ENCODE measurements at places on chromosomes 7 and 10. TPM values are rescaled to one million over a fixed set of nuclear protein-coding genes. Genes with fewer than 3 reads are reported as not detected.

DNA sequence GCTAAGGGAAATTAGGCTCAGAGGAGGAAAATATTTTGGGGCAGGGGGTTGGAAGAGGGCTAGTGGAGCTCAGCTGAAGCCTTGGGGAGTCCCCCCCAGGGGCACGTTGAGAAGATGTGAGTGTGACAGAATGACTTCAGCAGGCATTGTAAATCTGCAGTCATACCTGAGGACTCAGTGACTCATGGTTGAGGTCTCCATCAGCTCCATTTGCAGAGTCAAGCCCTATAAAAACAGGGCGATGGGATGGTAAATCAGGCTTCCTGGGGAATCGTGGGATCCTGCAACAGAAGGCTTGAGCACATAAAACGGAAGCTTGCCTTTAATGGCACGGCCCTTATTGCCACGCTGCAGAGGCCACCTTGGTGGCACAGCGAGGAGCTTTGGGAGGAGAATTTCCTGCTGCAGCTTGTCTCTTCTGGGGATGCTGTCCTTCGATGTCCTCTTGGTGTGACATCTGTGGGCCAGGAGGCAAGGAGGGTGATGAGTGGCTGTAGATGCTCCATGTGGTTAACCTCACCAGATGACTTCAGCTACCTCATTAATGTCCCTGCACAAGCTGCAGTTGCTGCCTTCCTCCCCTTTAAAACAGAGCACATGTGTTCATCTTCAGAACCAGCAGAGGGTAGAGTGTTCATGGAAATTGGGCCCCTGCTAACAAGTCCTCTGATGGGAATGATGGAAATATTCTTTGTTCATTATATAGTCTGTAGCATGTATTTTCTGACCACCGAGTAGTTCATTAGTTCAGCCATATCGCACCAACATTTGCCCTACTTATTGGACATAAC is 285.9 kb downstream of the LRMDA start:
- DNase-seq = no peak

- no peak for DNase-seq
Measured at GRCh38 chr7:2437537-2438148, 34.2 kb downstream of the CHST12 start.

GRCh38 chr7:1679966-1680730 is 10.1 kb downstream of the ELFN1 start:
- DNase-seq = no peak

- DNase-seq = no peak
Measured at GRCh38 chr7:4080954-4081353, 601.1 kb upstream of the FOXK1 start.

- no peak for DNase-seq
Measured at GRCh38 chr10:29617880-29618340, 16.9 kb downstream of the SVIL start.

DNA sequence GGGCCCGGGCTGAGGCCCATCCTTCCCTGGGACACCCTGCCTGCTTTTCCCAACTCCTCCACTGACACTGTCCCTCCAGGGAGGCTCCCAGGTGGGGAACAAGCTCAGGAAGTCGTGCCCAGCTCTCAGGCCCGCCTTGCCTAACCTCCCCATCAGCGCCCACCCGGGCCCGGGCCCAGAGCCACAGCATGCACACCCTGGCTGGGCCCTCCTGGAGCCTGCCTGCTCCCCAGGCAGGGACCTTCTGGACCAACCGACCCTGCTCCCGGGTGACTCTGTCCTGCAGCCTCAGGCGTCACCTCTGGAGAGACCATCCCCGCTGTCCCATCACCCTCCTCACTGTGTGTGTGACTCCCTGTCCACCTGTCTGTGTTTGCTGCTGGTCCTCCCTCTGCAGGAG is 1.8 kb upstream of the TMEM184A start:
- DNase-seq = no peak

- DNase-seq = no peak
Measured at GRCh38 chr10:13751191-13751764, 164.5 kb downstream of the PRPF18 start.

DNA sequence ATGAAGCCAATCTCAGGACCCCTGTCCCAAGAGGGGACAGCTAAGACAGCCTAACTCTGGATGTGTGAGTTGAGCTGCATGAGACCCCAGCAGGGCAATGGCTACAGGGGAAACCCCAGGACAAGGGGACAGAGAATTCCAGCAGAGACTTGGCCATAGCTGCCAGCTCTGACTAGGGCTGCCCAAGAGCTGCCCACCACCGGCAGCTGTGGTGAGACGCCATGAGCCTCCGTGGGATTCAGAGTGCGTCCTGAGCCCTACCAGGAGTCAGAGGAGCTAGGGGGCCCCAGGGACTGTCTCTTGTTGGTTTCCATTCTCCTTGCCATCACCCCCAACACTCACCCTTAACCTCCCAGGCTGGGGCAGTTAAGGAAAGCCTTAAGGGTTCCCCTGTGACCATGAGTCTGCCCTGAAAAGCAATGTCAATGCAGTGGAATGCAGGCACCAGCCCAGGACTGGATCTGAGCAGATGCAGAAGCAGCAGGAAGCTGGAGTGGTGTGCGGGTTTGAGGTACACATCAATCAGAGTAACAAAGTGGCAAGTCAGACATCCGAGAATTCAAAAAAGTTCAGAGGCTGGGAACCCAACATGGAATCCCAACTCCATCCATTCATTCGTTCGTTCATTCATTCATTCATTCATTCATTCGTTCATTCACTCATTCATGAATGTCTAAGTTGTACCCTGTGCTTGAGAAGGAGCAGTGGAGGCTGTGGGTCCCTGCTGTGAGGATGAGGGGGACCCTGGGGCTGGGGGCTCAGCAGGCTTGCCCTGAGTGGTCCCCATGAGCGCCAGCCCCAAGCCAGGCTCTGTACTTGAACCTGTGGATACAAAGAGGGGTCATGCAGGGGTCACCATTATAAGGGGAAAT is 52.9 kb downstream of the C10orf120 start:
- DNase-seq = no peak

GRCh38 chr7:129958643-129959470 is 6.1 kb upstream of the UBE2H start:
- DNase-seq = peak; percentile 75

DNA sequence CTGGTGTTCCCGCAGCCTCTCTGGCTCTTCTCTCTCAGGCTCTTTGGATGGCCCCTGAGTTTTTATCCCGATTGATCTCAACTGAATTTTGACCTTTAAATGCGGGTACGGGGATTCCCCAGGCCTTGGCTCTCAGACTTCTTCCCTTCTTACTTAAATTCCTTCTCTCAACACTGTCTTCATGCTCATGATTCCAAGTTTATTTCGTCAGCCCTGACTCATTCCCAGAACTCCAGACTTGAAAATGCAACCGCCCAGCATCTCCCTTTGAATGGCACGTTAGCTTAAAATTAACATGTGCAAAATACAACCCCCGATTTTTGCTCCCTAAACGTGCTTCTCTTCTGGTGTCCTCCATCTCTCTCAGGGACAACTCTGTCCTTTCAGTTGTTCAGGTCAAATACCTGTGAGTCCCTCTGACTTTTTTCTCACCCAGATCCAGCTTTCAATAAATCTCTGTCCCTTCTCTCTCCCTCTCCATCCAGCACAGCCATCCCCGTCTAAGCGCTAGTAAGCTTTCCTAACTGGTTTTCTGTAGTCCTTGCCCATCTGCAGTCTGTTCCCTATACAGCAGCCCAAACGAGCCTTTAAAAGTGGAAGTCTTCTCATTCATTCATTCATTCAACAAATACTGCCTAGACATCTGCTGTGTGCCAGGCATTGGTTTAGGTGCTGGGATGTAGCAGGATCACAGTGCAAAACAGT is 7.1 kb downstream of the HECW1 start:
- no peak for DNase-seq

DNA sequence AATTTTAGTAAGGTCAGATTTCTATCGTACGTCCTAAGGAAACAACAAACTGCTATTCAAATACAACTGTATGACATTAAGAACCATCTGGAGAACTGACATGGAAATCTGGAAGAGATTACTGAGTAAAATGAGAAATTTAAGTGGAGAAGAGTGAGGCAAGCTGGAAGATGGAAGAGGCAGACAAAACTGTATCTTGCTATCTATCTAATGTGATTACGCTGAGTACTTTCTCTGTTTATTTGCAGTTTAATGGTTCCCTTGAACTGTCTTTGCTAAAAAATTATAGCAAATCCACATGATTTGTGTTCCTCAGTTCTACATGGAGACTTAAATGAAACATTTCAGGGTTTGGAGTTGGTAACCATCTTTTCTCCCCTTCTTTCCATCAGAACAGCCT is 927.1 kb upstream of the MBL2 start:
- DNase-seq = no peak

GRCh38 chr10:546971-547590 is 142.4 kb downstream of the DIP2C start:
- no peak for DNase-seq

DNA sequence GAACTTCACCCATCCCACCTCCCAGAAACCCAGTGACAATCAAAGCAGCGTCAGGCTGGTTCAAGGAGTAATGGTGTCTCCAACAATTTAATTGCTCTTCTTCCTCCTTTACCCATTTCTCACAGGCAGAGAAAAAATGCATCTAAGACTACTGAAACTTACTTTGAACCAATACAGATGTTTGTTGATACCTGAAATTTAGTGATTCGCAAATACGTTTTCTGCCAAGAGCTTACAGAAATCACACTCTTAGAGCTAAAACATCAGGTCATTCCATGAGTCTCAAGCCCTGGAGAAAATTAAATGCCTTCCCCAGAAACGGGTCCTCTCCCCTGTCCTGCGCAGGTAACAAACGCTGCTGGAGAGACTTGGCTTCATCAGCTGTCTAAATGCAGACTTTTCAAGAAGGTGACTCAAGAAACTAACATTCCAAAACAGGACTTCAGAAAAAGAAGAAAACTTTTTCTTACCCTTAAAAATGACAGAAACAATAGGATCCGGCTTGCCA is 443 bp downstream of the MYOF start:
- no peak for DNase-seq

- DNase-seq = no peak
Measured at GRCh38 chr7:78149787-78150186, 351.2 kb downstream of the PHTF2 start.

DNA sequence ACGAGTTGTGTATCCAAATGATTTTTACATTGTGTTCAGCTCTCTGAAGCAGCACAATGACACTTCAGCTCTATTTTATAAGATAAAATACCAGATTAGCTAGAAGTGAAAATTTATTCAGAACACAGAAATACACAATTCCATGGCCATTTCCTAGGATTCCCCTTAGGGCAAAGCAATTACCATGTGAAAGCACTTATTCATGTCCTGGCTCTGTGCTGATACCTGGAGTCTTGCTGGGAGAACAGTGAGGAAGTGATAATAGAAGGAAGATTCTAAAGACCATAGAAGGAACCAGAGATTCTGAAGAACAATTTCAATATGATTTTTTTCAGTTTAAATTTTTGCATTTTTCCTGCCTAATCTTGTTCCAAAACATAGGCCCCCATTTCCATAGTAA is 657.4 kb upstream of the ZWINT start:
- DNase-seq = no peak

DNA sequence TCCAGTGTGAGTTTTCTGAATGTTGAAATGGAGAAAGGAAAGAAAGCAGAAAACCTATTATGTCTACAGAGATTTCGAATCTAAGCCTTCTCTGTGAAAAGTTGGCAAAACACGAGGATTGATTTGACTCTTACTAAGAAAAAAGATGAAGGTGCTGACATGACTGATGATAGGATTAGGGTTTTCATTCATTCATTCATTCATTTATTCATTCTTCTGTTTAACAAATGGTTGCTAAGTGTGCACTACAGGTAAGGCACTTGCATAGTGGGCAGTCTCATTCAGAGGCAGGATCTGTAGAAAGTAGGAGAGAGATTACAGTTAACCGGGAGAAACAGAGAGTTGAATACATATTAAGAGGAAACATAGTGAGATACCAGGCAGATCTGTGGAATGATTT is 137.1 kb downstream of the ZNF365 start:
- no peak for DNase-seq

- DNase-seq = no peak
Measured at GRCh38 chr7:117146059-117146458, 176.8 kb downstream of the WNT2 start.

GRCh38 chr10:24340883-24341282 is 131.9 kb downstream of the KIAA1217 start:
- DNase-seq = no peak

- DNase-seq = no peak
Measured at GRCh38 chr10:74585231-74586087, 240.9 kb upstream of the KAT6B start.

DNA sequence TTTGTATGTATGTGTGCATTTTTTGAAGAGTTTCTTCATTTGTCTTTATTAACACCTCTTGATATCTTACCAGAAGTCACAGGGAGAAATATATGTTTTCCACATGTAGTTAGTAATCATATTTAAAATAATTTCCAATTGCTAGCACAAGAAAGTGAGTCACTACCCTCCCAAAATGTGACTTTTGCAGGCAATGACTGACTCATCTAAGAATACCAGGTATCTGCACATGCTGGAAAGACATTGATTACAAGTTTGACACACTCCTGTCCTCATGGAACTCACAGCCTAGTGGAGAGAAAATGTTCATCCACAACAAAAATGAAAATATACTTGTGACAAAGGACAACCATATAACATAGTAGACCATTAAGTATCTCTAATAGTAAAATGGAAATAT is 82.9 kb downstream of the SEMA3D start:
- DNase-seq = no peak

- DNase-seq = no peak
Measured at GRCh38 chr7:91294639-91295220, 30.5 kb downstream of the FZD1 start.

DNA sequence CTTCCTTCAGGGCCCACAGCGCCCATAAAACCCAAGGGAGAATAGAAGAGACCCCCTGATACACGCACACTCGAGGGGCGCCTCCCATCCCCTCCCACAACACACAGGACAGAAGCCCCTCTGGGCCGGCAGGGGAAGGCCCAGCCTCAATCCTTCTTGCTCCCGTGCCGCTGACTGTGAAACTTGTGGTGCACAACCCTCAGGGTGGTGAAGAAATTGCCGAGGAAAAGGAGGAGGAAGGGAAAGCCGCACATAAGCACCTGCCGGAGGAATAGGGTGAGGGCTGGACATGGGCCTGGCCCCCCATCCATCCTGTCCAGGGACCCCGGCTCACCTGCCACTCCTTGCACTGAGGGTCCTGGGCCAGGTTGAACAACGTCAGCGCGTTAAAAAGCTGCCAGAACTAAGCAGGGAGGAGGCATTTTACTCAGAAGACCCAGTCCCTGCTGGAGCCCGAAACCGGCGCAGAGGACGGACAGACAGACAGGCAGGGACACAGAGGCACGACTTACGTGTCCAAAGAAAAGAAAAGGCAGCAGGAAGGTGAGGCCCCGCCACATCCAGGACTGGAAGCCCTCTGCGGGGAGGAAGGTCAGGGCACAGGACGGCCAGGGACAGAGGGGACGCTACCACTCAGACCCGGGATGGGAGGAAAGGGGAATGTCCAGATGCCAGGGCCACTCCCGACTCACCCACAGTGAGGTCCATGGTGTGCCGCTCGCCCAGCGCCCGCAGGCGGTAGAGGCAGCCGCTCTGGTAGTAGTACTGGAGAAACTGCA is 7.2 kb downstream of the TMEM120A start:
- DNase-seq = no peak

Gene HECW1
- total RNA-seq = not detected

Gene CHCHD3
- total RNA-seq = 145 TPM

Gene IPMK
- total RNA-seq = 2.7 TPM

Gene SPAG6
- total RNA-seq = not detected

Gene ZNF248
- 12.9 TPM for total RNA-seq

Gene TCERG1L
- not detected for total RNA-seq

Gene HYAL4
- not detected for total RNA-seq

Gene GDF2
- total RNA-seq = not detected

Gene MRPS33
- total RNA-seq = 91.3 TPM

Gene BTBD16
- not detected for total RNA-seq

Gene HMX3
- not detected for total RNA-seq

Gene FFAR4
- 1.4 TPM for total RNA-seq

Gene MARVELD1
- 16.3 TPM for total RNA-seq

Gene OAT
- total RNA-seq = 37.2 TPM

Gene ZNF485
- total RNA-seq = 2.8 TPM

Measured in left cardiac atrium (tissue), 4 donors.